ENCODE measurements at places on chromosomes 5 and 9.

DNA sequence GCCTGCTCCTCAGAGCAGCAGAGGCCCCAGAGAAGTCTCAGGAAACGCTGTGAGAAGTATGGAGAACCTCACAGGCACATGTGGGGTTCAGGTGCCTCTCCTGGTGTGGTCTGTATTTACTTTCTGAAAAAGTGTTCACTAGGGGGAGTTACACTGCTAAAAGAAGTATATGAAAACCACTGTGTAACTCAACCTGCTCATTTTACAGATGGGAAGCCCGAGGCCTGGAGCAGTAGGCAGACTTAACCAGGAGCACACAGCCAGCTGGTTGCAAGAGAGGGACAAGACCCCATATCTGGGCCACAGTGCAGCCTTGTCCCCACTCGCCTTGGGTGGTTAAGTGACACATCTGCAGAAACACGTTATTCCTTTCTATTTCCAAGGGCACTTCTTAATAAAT is 112.8 kb upstream of the SAP30L start:
- no peak for DNase-seq

DNA sequence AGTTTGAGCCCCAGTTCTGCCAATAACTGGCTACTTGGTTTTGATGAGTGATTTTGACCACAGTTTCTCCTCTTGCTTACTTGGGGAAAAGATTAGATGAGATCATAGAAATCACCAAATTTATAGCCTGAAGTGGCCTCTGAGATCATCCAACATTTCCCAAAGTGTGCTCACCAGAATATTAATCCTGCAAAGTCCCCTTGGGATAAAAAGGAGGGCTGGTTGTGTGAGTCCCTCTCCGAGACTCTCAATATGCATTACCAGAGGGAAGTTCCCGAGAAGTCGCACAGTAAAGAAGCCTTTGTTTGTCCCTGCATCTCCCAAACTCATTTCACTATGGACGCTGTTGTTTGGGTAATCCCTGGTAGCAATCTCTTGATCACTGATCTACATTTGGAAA is 88.4 kb upstream of the ADRA1B start:
- no peak for DNase-seq

- DNase-seq, result no peak
These were observed 24.4 kb downstream of the EGR1 start for GRCh38 chr5:138489683-138490061.

DNA sequence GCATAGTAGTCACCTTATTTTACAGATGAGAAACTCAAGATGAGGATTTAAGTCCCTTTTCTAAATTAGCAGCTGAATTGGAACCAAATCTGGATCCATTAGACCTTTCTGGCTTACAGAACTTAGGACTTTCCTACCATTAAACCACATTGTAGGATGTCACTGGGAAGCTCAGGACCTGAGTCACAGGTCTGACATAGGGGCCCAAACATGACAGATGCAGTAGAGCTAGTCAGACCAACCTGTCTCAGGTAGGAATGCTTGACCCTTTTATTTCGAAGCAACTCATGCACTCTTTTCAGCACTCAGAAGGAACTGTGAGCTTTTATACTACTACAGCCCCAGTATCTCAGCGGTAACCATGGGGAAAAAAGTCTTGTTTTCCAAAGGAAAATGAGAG is 2.6 kb downstream of the RAB24 start:
- no peak for DNase-seq

- peak; percentile 18 for DNase-seq
These were observed 19.3 kb upstream of the SMIM32 start for GRCh38 chr5:136212252-136212721.

GRCh38 chr5:32314658-32315057 is 1.9 kb upstream of the MTMR12 start:
- DNase-seq, result no peak

GRCh38 chr5:91255396-91256141 is 127.5 kb downstream of the ARRDC3 start:
- DNase-seq, result no peak

DNA sequence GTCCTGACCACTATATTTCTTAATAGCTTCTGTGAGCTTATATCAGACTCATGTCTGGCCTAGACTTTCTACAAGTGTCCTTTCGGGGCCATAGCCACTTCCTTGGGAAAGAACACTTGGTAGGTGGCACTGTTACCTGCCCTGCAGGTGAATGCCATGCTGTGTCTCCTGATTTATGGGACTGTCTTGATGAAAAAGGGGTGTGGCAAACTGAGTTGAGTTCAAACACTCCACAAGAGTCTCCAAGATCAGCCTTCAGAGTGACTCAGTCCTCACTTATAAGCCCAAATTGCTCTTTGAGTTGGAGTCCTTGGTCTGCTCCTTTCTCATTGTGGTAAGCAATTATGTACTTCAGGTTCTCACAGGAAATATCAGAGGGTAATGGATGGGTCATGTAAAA is 9.9 kb upstream of the ANKHD1 start:
- DNase-seq, result no peak

- peak; percentile 64 for DNase-seq
These were observed 1.6 kb downstream of the TMEM245 start for GRCh38 chr9:109117856-109118807.

- no peak for DNase-seq
These were observed 28.2 kb downstream of the ERCC8 start for GRCh38 chr5:60916646-60917045.

DNA sequence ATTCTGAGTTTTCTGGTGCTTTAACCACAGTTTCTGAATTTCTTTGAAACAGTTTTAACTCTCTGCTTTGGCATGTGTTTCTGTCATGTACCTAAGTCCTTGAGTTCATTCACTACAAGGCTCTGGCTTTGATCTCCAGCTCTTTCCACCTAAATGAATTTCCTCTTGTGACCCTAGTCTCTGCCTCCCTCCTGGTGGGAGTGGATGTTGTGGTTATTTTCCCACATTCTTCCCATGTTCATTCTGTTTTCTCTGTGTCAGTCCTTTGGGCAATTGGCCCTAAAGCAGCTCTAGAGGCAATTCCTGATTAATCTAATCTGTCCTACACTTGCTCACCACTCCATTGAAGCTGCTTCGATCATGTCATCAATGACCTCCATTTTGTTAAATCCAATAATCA is 28.4 kb upstream of the DPYSL3 start:
- DNase-seq, result no peak

DNA sequence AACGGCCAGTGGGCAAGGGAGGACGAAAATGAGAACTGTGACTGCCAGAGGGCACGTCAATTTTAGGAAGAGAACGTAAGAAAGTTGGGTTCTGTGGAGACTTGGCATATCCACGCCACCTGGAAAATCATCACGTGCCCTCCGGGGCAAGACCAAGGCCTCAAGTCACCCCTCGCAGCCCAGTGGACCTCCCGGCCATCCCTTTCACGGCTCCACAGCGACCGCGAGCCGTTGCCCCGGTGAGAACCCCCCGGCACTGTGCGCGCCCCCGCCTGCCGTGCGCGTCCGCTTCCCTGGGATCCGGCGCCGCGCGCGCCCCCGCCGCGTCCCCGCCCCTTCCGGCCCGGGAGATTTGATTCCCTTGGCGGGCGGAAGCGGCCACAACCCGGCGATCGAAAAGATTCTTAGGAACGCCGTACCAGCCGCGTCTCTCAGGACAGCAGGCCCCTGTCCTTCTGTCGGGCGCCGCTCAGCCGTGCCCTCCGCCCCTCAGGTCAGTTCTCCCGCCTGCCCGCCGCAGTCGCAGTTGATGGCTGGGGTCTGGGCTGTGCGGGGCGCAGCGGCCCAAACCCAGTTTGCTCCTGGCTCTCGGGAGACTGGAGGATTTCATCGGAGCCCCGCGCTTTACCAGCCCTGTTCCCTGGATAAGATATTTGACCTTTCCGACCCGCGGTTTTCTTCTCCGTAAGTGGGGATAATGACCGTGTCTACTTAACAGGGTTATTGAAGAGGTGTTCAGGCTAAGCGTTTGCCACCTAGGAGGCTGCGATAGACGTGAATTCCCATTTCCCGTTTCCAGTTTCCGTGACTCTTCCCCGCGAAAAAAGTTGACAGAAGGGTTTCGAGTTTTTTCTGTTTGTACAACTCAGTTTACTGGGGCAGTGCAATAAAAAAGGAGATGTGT is at the start of gene MELK:
Gene MELK (plus strand): TSS at position 381 of the 904 bp plus-strand sequence. CDS start 8,787 bp downstream, outside the sequence.
- peak; percentile 71 for DNase-seq

- DNase-seq, result peak; percentile 13
These were observed 60.7 kb downstream of the PARP8 start for GRCh38 chr5:50727149-50727496.

GRCh38 chr5:140134277-140134935 is 8.7 kb downstream of the IGIP start:
- DNase-seq, result no peak

DNA sequence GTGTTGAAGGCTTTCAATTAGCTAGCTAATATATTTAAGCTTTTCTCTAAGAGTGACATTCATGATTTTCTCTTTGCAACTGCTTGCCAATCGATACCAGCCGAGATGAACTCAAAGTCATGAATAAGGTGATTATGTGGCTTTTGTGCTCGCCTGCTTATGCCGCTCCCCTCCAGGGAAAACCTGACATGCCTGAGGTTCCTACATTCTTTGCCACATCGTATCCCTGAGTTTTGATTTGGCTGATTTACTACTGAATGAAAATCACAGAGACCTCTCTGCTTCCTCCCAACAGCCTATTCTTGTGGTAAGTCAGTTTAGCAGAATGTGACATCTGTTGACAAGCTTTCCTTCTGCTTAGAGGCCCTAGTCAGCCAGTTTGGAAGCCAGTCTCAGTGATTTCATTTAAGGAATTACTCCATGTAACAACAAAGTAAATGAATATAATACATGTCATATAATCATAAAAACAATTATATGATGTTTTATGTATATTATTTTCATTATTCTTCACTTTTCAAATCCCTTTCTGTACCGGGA is 513.4 kb downstream of the CSNK1G3 start:
- DNase-seq, result no peak

GRCh38 chr5:115644046-115644445 is 18.2 kb upstream of the TMED7 start:
- no peak for DNase-seq

- DNase-seq, result no peak
These were observed 25.0 kb downstream of the TTC23L start for GRCh38 chr5:34863946-34864345.

DNA sequence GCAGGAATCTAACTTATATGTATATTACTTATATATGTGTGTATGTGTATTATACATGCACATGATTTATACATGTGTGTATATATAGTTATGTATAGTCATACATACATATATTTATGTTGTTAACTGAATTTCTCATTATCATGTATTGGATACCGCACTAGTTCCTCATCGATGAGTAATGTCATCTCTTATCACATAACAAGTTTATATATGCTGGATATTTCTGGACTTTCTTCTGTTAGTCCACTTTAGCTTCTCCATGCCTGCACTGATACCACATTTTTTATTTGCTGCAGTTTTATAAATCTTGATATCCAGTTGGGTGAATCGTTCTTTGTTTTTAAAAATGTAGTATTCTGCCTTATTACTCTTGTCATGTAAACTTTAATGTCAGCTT is 50.2 kb downstream of the APC start:
- no peak for DNase-seq

GRCh38 chr5:132459031-132459982 is 31.3 kb downstream of the IRF1 start:
- DNase-seq, result no peak

DNA sequence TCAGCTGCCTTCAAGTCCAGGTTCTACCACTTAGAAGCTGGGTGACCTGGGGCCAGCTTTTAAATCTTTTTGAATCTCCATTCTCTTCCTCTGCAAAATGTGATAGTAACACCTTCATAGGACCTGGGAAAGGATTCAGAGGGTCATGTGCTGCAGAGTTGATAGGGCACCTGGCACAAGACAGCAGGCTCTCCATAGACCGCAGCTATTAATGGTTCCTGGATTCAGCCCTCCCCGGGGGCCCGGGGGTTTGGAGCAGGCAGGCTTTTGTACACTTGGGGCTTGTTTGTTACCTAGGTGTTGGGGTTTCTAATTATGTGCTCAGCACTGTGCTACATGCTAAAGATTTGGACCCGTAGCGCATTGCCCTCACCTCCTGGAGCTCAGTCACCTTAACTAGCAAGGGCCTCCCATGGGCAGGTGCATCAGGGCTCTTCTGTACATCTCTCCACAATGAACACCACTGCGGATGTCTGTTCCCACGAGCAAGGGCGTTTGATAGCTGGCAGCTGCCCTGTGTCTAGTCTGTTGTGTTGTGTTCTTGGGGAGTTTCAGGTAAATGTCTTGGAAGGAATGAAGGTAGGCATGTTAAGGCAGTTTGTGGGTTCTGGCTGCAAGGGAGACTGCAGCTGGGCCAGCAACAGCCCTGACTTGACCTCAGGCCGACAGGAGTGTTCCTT is 12.1 kb downstream of the PRRC2B start:
- DNase-seq, result peak; percentile 27

GRCh38 chr9:20178197-20178596 is 389.4 kb upstream of the SLC24A2 start:
- no peak for DNase-seq

GRCh38 chr5:53029608-53030007 is 40.5 kb downstream of the ITGA2 start:
- DNase-seq, result no peak

- no peak for DNase-seq
These were observed 91.7 kb downstream of the EDIL3 start for GRCh38 chr5:84292788-84293653.

GRCh38 chr5:142590451-142591231 is 95.2 kb downstream of the FGF1 start:
- DNase-seq, result no peak

- no peak for DNase-seq
These were observed 34.8 kb upstream of the ANXA2R start for GRCh38 chr5:43074987-43075318.

GRCh38 chr9:79046401-79046800 is 525.4 kb upstream of the TLE4 start:
- DNase-seq, result no peak

- DNase-seq, result no peak
These were observed 160.0 kb downstream of the TMEM161B start for GRCh38 chr5:88108490-88109279.

DNA sequence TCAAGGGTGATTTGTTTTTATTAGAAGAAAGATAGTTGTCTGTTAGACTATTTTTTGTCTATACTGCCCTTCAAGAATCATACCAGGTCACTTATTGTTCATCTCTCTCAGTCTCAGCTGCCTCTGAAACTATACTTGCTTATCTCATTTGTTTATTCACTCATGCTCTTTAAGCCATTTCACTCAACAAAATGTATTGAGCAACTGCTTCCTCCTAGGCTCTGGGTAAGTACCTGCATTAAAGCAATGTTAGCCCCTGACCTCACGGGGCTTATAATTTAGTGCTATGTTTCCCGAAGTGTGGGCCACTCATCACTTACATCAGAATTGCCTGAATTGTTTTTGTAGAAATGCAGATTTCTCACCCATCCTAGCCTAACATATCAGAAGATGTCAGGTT is 100.9 kb downstream of the DPYSL3 start:
- DNase-seq, result no peak

- DNase-seq, result no peak
These were observed 24.3 kb upstream of the F2R start for GRCh38 chr5:76691467-76692273.

- no peak for DNase-seq
These were observed 32.9 kb downstream of the ACER2 start for GRCh38 chr9:19441730-19442129.
